ENCODE measurements at places on chromosomes 16 and 17. TPM values are rescaled to one million over a fixed set of nuclear protein-coding genes. Genes with fewer than 3 reads are reported as not detected.

ADGRG3 gene
- 0.36 TPM for total RNA-seq

HOXB5 gene
- total RNA-seq, result 1.5 TPM

ASGR1 gene
- 1.2 TPM for total RNA-seq

EFNB3 gene
- 1.6 TPM for total RNA-seq

C16orf95 gene
- 6.8 TPM for total RNA-seq

TTYH2 gene
- total RNA-seq, result 1.5 TPM

C1QL1 gene
- total RNA-seq, result 14.7 TPM

All from A549 treated with CORT108297 at 1 μM for 4 hours (cell line).